Spleen (tissue), 13 donors: ENCODE measurements at places on chromosomes 3 and 15. TPM values are rescaled to one million over a fixed set of nuclear protein-coding genes. Genes with fewer than 3 reads are reported as not detected.

The TTLL13 gene
- total RNA-seq = 0.14 TPM

The SLC28A1 gene
- not detected for total RNA-seq

The GRK7 gene
- 0.14 TPM for total RNA-seq

The ANKRD63 gene
- not detected for total RNA-seq

The TEX264 gene
- 62.2 TPM for total RNA-seq

The PLCH1 gene
- not detected for total RNA-seq

The GOLGA6B gene
- total RNA-seq = not detected

The EFHB gene
- total RNA-seq = 1.2 TPM

The SMAD6 gene
- 11.9 TPM for total RNA-seq

The LRRC3B gene
- total RNA-seq = not detected

The ZBTB47 gene
- 9.9 TPM for total RNA-seq

The CHRNB4 gene
- 0.28 TPM for total RNA-seq
